RPMI8226 (cell line): ENCODE measurements at places on chromosomes 3 and 15.

- DNase-seq = peak; percentile 35
Observed at GRCh38 chr15:78315686-78316282, 16.4 kb upstream of the SKIC8 start.

- no peak for DNase-seq
Observed at GRCh38 chr3:74009961-74010844, 385.5 kb upstream of the PDZRN3 start.

DNA sequence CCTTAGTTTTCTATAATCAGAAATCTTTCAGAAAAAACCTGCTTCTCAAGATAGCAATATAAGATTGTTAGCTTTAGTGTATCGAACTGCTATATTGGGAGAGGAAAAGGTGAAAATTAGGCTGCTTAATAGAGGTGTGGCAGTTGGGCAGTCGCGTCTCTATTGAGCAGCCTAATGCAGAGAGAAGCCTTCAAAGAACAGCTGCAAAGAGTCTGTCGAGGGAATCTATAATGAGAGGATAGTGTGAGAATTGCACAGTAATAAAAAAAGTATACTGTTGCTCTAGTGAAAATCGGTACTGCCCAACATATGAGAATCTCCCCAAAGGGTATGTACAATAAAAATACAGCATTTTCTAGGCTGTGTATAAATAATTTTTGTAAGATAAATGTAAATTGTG, 184.4 kb downstream of the TCF12 start:
- DNase-seq = no peak

- no peak for DNase-seq
Observed at GRCh38 chr3:143241481-143241951, 121.9 kb downstream of the CHST2 start.

GRCh38 chr15:51108933-51109550, 14.3 kb upstream of the TNFAIP8L3 start:
- no peak for DNase-seq

DNA sequence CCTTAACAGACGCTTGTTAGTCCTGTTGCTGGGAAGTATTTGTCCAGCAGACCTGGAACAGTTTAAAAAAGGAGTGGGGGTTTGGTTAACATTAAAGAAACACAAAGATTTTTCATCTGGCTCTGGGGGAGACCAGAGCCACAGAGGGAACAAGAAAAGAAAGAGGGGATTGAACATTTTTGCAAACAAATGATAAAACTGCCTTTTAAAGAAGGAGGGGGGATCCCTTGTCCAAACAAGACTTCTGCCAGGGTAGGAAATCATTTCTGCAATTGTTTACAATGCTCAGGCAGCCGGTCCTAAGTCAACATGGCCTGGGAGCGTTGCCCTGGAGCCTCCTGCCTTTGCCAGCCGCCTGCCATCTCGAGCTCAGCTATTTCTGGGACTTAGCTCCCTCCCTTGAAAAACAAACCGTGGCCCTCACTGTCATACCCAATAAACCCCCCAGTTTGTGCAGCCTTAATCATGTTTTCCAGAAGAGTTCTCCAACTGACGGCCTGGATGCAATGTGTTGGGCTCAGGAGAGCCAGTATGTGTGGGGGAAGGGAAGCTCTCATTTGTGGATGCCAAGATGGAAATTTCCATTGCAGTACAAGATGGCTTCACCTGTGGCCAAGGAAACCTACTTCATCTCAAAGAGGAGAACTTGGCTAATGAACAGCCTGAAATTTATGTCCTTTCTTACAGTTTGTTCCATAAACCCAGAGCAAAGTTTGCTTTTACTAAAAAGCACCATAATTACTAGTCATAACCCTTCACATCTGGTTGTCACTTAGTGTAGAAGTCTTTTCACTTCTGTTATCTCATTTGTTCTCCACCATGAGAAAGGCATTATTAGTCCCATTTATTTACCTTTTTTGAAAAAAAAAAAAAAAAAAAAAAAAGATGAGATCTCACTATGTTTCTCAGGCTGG, 75.9 kb upstream of the RNU6-1 start:
- DNase-seq = no peak

DNA sequence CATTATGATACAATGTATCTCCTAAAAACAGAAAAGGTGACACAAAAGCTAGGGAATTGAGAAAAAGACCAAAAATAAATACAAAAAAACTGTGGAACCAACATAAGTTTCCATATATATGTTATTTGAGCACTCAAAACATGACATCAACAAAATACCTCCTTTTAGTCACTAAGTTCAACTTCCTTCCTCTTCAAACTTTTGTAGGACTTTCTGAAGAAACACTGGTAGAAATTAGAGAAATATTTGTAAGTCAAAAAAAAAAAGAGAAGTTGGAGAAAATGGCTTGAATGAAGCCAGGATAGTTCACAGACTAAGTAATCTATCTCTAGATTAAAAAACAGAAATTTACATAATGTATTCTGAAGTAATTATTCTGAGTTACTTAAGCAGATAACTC, 208.4 kb upstream of the ALCAM start:
- DNase-seq = no peak

GRCh38 chr15:37016231-37016630, 84.1 kb downstream of the MEIS2 start:
- no peak for DNase-seq

DNA sequence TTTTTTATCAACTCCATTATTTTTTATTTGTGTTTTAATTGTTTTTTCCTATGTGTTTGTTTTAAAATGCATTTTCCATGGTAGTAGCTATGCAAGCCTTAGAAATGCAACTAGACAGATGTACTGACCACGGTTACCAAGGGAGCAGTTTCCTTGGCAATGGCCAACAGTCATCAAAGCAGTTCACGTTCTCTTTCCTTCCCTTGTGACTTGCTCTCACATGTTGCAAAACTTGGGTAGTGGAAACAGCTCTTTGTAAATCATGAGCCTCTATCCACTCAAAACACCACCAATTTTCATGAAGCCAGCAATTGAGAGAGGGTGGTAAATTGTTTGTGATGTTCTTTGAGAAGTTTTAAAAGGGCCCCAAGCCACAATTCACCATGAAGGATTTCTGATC, 499.4 kb upstream of the MDFIC2 start:
- DNase-seq = no peak

DNA sequence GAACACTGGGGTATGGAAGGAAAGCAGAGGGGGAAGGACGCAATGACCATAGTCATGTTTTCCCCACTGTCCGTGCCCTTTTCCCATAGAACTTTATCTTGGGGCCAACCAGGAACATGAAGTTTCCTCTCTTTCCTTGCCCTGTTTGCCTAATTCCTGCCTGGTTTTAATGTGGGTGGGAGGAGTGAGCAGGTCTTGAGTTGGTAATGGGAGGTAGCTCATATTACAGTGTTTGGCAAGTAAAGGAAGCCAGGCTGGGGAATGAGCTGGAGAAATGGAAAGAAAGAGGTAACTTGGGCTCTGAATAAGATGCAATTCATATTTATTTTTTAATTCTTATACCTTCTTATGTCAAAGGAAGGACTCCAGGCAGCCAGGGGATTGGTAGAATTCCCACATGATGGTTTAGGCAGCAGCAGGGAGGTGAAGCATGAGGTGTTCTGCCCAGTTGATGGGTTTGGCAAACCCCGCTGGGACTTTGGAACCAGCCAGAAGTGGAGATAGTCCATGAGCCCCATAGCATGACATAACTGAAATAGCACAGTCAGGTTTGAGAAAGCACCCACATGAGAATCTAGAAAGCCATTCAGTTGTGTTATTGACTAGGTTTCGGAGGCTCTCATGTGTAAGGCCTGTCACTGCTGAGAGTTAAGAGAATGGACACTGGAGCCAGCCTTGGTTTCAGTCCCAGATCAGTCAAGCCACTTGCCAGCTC, 60.0 kb downstream of the CCK start:
- no peak for DNase-seq
